ENCODE measurements at places on chromosomes 6 and 20. TPM values are rescaled to one million over a fixed set of nuclear protein-coding genes. Genes with fewer than 3 reads are reported as not detected.

Gene CST5
- not detected for total RNA-seq

Gene FAM135A
- total RNA-seq, result 13.3 TPM

Gene PNPLA1
- total RNA-seq, result not detected

Gene PPIL1
- 41.9 TPM for total RNA-seq

Gene POU3F2
- total RNA-seq, result not detected

Gene CAGE1
- total RNA-seq, result not detected

Gene JPH2
- 6.5 TPM for total RNA-seq

Gene BANF2
- not detected for total RNA-seq

Gene PKIB
- 0.63 TPM for total RNA-seq

Gene WRNIP1
- total RNA-seq, result 36.7 TPM

Gene PCSK2
- total RNA-seq, result not detected

Gene ZNF292
- 2.6 TPM for total RNA-seq

Gene TMEM74B
- 3.8 TPM for total RNA-seq

Gene ANKRD60
- not detected for total RNA-seq

Gene RIMS4
- 2.0 TPM for total RNA-seq

Gene SPATS1
- not detected for total RNA-seq

Gene WFDC12
- total RNA-seq, result not detected

Gene SLC22A2
- total RNA-seq, result not detected

Gene VWA7
- total RNA-seq, result 1.3 TPM

Gene ETV7
- 0.08 TPM for total RNA-seq

Gene HUS1B
- total RNA-seq, result 0.17 TPM

Gene DNAJC5
- 28.7 TPM for total RNA-seq

Gene ARFGEF2
- total RNA-seq, result 15.9 TPM

Gene SLC17A1
- total RNA-seq, result not detected

Gene HLA-DQA2
- total RNA-seq, result not detected

Gene RNF144B
- 0.37 TPM for total RNA-seq

Gene CSNK2A1
- 125 TPM for total RNA-seq

Gene GHRH
- total RNA-seq, result not detected

Gene MRAP2
- total RNA-seq, result 1.8 TPM

Gene EPPIN
- total RNA-seq, result not detected

Gene ACSS2
- total RNA-seq, result 9.8 TPM

Gene HCRTR2
- total RNA-seq, result not detected

Gene NKX2-2
- not detected for total RNA-seq

Gene MCCD1
- total RNA-seq, result not detected

All from A549 treated with AZD2906 at 1 μM for 4 hours (cell line).